ENCODE measurements at places on chromosomes 5 and 9.

- DNase-seq, result no peak
These were observed 143.8 kb downstream of the SMARCA2 start for GRCh38 chr9:2158766-2159430.

DNA sequence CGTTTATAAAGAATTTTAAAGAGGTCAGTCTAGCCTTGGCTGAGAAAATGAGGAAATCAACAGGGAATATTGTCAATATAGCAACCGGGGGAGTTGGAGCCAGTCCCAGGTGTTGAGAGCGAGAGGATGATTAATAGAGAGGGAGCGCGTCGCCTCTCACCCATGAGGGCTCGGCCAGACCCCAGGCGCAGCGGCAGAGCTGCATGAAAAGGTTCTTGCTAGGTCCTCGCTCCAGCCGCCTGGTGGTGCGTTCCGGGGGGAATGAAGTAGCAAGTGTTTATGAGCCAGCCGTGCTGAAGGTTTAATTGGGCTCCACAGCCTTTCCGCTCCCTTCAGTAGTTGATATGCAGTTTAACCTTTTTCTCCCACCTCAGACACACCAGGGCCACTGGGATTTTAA, 167.3 kb upstream of the IRX1 start:
- DNase-seq, result no peak

GRCh38 chr5:52767766-52768480, 19.8 kb upstream of the ITGA1 start:
- no peak for DNase-seq

- DNase-seq, result no peak
These were observed 128.7 kb downstream of the PALM2AKAP2 start for GRCh38 chr9:109908459-109909390.

DNA sequence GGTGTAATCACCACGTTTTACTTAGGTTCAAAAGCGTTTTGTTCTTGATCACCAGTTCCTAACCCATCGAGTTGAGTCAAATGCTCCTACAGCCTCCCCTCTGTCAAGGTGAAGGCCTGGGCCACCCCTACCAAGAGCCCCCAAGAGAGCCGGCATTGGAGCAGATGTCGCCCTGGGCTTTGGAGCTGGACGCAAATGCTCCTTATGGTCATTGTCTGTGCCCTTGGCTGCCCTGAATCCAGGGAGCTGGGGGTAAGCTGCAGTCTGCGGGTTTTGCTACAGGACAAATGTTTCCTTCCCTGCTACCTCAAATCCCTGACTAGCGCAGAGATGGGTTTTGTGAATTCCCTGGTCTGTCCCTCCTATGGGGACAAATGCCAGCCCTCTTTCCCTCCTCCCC, 4.9 kb downstream of the RNF183 start:
- DNase-seq, result no peak

GRCh38 chr5:168850683-168851082, 271.5 kb upstream of the PANK3 start:
- DNase-seq, result no peak

DNA sequence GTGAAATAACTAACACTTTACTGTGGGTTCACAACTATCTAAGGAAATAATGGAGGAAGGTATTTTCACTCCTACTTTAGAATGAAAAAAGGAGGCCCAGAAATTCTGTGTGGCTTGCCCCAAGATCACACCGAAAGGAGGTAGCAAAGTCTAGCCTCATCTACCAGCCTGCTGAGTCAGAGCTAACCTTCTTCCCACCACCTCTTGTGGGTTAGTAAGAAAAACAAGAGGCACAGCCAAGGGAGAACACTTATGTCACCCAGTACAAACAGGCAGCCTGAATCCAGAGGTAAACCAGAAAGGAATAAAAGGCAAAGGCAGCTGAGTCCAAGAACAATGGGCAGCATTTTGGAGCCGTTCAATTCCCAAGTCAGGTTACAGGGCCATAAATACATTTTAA, 91.9 kb upstream of the RASEF start:
- no peak for DNase-seq

DNA sequence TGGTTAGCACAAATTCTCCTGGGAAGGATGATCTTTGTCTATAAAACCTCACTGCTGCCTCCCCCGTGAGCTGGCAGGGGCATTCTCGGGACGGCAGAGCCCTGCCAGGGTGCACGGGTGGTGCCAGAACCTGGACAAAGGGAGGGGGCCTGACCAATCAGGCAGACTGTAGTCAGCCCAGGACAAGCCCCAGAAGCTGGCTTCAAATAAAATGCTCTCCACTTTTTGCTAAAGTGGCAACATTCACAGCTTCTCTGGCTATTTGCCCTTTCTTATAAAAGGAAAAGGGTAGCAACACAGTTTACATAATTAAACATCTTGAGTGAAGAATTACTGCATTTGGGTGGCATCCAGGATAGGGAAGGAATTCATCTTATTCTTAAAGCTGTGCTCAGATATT, 14.4 kb downstream of the IL9 start:
- DNase-seq, result peak; percentile 63

GRCh38 chr9:97954550-97954989, 16.6 kb upstream of the HEMGN start:
- DNase-seq, result no peak

- DNase-seq, result peak; percentile 40
These were observed 8.8 kb upstream of the TENT4A start for GRCh38 chr5:6704361-6704851.

GRCh38 chr5:105350486-105351140, 1788.0 kb upstream of the NUDT12 start:
- DNase-seq, result no peak

DNA sequence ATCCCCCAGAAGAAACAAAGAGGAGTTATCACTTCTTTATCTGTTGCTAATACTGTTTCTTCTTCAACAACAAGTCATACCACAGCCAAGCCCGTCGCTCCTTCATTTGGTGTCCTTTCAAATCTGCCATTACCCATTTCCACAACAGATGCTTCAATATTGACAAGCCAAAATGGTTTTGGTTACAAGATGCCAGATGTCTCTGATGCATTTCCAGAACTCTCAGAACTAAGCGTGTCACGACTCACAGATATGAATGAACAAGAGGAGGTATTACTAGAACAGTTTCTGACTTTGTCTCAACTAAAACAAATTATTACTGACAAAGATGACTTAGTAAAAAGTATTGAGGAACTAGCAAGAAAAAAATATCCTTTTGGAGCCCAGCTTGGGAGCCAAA, 16.0 kb upstream of the HAND1 start:
- no peak for DNase-seq

- no peak for DNase-seq
These were observed 32.6 kb upstream of the PLAC8L1 start for GRCh38 chr5:146137967-146138403.

DNA sequence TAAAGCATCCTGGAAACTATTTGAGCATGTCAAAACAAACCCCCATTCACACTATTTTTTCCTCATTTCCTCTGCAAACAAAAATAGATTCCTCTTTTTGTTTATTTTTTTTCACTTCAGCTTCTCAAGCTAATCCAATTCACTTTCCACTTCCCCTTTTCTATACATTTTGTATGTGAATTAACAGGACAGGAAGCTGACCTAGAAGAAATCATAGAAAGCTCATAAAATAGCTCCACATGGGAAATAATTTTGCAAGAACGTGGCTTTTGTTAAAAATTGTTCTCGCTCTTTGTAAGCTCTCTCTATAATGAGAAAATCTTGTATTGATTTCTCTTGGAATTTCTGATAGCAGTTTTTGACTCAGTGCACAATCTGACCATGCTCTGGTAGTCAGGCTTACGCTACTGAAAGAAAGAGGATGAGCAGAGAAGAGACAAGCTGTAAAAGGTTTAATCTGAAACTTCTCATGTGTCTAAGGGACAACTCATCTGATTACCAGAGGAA, 215.8 kb downstream of the ADAMTS12 start:
- DNase-seq, result peak; percentile 17

DNA sequence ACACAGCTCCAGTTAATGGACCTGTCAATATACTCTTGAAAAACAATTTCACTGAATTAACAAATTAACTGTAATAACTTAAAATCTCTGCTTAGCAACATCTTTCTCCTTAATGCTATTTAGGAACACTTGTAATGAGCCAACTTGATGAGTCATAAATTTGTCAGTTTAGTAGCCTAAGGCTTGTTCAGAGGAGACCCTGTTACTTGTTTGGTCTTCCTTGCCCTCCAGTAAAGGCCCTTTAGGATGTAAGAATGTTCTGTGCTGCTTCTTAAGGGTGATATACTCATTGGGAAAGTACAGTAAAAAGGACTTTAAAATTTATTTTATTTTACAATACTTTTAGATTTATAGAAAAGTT, 11.4 kb upstream of the MATR3 start:
- DNase-seq, result no peak

GRCh38 chr9:19116107-19116790, 11.0 kb downstream of the PLIN2 start:
- no peak for DNase-seq

DNA sequence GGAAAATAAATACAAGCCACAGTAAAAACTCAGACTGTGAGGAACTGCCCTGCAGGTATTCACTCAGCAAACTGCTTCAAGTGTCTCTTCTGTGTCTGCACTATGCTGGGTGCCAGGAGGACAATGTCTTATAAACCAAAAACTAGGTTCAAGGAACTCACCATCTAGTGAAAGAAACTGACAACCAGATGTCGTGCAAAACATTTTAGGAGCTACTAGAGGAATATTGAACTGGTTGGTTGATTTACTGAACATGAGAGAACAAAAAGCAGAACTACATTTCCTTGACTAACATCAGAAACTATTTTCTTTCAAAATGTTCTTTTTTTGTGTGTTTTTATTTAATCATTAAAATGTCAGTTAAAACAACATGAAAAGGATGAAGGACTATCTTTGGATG, 35.2 kb downstream of the ZNF366 start:
- no peak for DNase-seq

DNA sequence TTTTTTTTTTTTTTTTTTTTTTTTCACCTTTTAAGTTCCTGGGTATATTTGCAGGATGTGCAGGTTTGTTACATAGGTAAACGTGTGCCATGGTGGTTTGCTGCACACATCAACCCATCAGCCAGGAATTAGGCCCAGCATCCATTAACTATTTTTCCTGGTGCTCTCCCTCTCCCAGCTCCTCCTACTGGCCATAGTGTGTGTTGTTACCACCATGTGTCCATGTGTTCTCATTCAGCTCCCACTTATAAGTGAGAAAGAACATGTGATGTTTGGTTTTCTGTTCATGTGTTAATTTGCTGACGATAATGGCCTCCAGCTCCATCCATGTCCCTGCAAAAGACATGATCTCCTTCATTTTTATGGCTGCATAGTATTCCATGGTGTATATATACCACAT, 350.5 kb downstream of the MAN2A1 start:
- DNase-seq, result no peak

DNA sequence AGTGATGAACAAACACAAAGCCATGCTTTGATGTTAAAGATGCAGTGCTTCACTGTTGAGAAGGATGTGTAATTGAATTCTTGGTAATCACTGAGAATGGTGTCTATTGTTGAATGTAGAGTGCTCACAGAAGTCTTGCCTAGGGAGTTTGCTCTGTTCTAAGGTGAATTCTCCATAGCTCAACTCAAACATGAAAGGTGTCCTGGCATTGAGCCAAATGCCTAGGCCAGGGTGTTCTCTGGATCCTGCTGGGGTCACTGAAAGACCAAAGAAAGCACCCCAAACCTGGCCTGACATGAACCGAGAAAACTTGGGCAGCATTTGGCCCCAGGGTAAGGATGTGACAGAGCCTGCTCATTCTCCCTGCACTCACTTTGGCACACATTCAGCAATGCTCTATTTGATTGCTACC, 217.3 kb downstream of the ARL15 start:
- no peak for DNase-seq

DNA sequence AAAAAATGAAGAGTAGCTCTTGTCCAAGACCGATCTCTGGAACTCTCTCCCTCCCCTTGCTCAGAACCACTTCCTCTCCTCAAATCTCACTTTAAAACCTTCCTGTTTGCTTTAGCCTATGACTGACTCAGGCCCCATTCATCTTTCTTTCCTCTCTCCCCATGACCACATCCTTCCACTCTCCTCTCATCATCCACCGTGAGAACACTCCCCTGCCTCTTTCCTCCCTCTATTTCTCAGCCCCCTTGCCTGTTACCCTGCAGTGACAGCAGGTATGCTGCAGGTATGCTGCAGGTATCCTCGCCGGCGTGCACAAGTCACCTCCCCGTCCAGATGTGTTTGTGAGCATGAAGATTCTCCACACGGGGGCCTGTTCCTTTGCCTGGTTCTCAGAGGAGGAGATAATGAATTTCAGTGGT, 505.3 kb downstream of the CCDC171 start:
- DNase-seq, result no peak

DNA sequence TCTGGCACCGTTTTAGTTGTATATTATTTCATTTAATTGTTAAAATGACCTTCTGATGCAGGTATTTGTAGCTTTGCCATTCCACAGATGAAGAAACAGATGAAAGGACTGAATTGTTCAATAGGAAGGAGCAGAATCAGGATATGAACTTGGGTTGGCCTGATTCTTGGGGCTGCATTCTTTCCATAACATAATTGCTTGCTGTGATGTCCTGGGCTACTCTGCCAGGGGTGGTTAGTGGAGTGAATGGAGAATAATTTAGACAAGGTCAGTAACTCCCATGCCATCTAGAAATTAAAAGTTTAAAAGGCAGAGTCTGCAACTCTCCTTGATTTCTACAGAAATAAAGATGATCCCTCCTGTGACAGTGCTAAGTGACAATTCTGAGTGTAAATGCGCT, 15.9 kb downstream of the TLR4 start:
- DNase-seq, result no peak

- DNase-seq, result no peak
These were observed 197.1 kb downstream of the ICE1 start for GRCh38 chr5:5619546-5619945.
